ENCODE measurements at places on chromosomes 6 and 20.

GRCh38 chr6:65999288-65999791, 292.3 kb upstream of the EYS start:
- DNase-seq: no peak

GRCh38 chr20:1477896-1478490, 11.3 kb upstream of the NSFL1C start:
- no peak for DNase-seq

DNA sequence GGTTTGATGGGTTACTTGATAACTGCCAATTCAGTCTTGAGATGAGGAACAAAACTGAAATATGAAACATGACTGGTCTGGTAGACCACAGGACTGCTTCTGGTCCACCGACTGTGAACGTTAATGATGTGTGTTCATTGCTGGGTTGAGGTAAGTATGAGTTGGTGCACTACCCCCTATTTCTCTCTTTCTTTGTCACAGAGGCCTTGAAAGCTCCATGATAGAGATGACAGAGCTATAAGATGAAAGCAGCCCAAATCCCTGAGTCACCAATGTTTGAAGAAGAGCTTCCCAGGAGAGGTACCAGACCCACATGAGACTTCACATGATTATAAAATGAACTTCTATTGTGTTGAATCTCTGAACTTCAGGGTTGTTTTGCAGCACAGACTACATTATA, 555.5 kb downstream of the PTPRT start:
- DNase-seq: no peak

DNA sequence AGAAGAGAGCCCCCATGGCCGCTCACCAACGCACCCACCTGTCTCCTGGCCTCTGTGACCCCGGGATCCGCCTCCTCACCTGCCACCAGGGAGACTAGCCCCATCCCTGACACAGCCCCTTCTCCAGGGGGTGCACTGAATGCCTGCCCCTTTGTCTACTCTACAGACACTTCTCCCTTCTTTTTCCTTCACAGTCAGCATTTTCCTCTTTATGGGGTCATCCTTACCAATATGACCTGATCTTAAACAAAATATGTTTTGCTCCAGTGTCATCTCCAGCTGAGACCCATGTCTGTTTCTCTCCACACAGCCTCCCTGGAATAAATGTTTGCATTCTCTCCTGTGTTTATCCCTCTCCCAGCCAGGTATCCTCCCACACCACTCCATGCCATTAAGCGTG, 14.6 kb upstream of the CCR6 start:
- DNase-seq: no peak

GRCh38 chr6:22392711-22393110, 95.9 kb upstream of the PRL start:
- DNase-seq: no peak

DNA sequence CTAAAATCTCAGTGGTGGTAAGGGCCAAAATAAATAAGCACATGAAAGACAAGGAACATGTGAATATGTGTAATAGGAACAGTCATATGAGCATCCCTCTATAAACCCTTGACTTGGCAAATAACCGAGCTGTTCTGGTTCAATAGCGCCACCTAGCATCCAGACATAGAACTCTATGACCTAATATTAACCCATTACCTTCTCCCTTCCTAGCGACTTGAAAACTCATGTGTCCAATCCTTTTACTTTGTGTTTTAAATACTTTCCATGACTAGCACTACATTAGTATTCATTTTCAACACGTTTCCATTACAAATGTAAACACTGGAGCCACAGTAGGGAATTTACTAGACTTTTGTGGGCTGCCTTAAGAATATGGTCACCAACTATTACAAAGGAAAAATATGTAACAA, 279.7 kb downstream of the UST start:
- DNase-seq: peak; percentile 95

GRCh38 chr6:75423386-75423785, 70.2 kb downstream of the FILIP1 start:
- DNase-seq: no peak
